ENCODE measurements at places on chromosomes 13 and 19.

DNA sequence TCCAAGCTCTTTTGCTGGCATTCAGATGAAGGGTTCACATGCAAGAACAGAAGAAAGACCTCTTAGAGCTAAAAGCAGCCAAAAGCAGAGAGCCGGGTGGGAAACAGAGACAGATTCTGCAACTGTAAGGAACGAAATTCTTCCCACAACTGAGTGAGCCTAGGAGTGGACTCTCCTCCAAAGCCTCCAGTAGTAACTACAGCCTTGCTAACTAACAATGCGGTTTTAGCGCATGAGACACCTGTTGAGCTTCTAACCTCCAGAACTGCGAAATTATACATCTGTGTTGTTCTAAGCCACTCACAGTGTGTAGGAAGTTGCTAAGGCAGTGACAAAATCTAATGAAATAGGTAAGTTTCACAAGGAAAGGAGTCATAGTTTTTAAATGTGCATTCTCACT, 98.1 kb upstream of the SLITRK1 start:
- DNase-seq = no peak

GRCh38 chr13:85819513-85819912, 20.3 kb upstream of the SLITRK6 start:
- DNase-seq = no peak

DNA sequence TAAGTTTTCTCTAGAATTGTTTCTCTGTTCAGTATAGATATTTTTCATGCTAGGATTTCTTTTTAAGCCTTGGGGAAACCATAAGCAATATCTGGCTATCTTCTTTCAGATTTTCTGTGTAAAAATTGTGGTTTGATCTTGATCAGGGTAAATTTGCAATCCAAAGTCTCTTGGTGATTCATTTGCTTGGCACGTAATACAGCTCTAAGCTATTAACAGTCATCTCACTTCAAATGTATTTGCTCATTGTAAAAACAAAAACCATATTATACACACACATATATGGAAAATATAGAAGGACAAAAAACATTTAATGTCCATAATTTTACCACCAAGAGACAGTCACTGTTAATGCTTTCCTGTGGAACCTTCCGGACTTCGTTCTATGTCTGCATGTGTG, 191.0 kb downstream of the SHISA2 start:
- peak; percentile 22 for DNase-seq

GRCh38 chr13:99256709-99257108, 1.5 kb downstream of the GPR18 start:
- no peak for DNase-seq

DNA sequence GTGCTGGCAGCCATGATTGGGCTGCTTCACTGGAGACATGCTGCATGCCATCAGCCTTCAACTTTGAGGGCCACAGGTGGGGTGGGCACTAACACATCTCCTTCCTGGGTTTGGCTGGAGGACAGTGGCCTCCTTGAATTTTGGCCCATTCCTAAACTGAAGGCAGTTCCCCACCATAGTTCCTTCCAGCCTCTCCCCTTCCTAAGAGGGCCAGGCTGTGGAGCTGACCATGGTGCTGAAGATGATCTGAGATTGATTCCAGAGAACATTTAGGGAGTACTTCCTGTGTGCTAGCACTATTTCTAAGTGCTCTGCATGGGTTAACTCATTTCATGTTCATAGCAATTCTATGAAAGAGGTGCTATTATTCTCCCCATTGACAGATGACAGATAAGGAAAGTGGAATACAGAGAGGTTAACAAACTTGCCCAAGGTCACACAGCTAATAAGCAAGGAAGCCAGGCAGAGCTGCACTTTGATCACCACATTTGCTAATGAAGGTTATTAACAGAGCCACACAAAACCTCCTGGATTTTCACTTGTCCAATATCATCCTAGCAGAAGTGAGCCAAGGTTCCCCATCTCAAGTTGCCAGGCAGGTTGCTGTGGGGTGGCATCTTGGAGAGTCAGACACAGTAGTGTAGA, 175.3 kb downstream of the ZIC5 start:
- DNase-seq = no peak

DNA sequence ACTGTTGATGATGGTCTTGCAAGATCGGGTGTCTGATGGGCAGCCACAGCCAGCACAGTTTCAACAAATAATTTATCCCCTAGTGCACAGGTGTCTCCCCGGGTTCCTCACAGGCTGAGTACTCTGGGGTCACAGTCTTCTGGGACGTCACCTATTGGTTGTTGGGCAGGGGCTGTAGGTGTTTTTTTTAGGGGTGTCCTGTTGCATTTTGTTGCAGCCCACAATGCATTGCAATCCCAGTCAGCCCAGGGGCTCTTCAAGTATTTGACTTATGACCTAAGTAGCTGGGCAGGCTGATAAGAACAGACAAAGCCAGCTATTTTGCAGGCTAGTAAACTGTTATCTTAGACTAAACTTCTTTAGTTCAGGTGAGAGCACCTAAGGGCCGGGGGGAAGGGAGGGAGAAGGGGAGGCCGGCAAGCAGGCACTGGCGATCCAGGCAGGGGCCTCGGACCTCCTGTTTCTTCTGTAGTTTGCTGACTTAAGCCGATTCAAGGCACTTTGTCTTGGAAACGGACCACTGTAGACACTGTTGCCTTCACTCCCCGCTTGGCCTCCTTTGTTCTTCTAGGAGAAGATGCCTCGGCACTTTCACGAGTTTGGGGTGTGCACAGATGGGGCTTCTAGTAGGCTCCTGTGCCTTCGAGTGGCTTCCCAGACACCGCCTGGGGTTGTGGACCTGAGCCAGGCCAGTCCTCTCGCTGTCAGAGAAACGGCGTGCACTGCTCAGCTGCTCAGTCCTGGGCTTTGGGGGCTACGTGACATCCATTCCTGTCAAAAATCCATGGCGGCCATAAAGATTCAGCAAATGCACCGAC, 33.9 kb upstream of the GRTP1 start:
- no peak for DNase-seq

- DNase-seq = no peak
Measured at GRCh38 chr13:50672025-50672424, 171.5 kb downstream of the DLEU7 start.

DNA sequence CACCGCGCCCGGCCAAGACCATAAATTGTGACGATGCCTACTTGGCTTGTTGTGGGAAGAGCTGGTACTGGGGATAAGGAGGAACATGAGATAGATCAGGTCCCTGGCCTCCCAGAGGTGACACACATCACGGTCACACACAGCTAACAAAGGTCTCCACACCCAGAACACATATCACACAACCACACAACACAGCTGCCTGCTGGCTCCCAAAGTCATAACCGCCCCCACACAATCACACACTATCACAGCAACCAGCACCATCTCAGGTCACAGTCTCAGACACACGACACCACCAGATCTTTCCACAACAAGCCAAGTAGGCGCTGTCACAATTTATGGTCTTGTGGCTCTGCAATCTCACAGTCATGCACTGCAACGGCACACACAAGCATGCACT, 5.7 kb downstream of the COL5A3 start:
- no peak for DNase-seq

DNA sequence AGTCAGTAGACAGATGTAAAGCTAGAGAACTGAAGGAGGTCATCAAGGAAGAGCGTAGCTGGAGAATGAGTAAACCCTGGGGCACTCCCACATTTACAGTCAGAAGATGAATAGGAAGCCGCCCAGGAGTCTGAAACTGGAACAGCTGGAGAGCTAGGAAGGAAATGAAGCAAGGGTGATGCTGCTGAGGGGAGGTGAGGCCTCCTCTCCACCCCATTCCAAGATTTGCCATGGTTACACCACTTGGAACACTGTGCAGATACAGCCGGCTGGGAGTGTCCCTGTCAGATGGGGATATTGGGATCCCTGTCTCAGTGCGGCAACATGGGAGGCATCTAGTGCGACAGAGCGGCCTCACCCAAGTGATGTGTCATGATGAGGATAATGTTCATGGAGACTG, 51.8 kb upstream of the GPI start:
- DNase-seq = peak; percentile 76

- no peak for DNase-seq
Measured at GRCh38 chr13:26706381-26706780, 54.2 kb downstream of the GPR12 start.

DNA sequence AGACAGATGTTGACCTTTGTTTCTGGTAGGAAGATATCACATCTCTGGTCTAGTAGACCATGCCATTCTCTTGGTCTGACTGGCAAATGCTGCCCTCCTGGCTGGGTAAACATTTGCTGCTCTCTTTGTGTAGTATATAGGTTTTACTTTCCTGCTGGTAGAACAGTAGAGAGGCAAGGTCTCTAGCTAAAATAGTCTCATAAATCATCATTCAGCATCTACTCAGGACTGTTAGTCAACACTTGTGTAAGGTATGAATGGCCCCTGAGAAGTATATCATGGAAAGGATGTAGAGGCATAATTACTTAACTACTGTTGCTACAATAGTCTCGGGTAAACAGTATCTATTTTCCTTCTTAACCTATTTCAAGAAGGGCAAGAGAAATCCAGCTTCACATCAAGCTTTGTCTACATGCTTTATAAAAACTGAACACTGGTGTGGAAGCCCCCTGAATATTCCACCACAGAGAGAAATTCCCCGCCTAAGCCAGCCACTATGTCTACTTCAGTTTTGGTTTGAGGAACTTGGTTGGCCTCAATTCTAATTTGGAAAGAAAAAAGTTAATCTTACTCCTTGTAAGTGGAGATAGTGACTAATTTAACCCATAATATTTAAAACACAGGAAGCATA, 18.4 kb upstream of the MYCBP2 start:
- no peak for DNase-seq

GRCh38 chr19:1058112-1058511, 8.9 kb upstream of the ARHGAP45 start:
- no peak for DNase-seq

- DNase-seq = no peak
Measured at GRCh38 chr13:38636073-38636472, 50.8 kb upstream of the FREM2 start.

DNA sequence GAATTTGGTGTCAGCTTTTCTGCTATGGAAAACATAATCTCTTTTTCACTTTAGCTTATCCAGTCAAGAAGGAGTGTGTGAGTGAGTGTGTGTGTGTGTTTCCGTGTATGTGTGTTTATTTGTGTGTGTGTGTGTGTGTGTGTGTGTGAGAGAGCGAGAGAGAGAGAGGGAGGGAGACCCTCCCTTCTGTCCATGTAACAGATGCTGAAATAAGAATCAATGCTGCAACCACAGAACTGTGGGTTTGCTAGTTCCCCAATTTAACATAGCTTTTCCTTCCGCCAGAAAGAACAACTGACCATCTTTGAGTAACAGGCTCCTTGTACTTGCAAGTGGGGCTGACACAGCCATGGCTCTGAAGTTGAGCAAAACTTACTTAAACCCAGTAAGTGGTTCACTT, 5.2 kb downstream of the LCP1 start:
- no peak for DNase-seq

GRCh38 chr13:91771229-91771628, 372.8 kb downstream of the GPC5 start:
- DNase-seq = no peak

DNA sequence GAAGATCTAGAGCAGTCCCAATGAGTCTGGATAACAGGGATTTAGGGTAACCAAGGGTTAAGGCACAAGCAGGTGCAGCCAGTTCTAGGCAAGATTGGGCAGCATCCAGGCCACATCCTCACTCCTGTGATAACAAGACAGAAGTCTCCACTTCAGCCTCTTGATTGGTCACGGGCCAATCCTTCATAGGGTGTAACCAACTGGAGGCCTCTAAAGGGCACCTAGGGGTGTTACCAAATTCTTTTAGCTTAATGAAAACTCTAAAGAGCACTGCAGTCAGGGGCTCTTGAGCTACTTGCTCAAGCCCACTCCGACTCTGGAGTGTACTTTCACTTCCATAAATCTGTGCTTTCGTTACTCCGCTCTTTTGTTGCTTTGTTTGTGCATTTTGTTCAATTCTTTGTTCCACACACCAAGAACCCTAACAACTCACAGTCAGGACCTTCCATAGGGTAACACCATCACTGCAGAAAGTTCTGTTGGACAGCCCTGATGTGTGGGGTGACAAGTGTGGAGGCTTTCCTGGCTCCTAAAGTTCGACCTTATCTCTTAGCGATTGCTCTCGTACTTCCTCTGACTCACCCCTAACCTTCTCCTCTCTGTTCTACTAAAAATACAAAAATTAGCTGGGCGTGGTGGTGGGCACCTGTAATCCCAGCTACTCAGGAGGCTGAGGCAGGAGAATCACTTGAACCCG, 36.1 kb downstream of the ZSWIM9 start:
- no peak for DNase-seq

DNA sequence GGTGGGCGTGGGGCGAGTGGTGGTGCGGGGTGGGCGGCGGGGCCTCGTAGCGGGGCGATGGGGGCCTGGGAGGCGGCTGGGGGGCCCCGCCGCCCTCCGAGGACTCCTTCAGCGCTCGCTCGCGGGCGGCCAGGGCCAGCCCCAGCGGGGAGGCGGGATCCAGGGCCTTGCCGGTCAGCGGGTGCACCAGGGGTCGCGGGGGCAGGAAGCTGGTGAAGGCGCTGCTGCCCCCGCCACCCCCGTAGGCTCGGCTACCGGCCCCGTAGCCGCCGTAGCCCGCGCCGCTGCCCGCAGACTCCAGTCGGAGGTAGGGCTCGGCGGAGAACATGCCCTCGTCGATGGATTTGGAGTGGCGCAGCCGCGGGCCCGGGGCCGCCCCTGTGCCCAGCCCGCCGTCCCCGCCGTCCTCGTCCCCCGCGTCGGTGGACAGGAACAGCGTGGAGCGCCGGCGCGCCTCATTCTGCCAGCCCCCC, 18.6 kb downstream of the C19orf81 start:
- DNase-seq = no peak

DNA sequence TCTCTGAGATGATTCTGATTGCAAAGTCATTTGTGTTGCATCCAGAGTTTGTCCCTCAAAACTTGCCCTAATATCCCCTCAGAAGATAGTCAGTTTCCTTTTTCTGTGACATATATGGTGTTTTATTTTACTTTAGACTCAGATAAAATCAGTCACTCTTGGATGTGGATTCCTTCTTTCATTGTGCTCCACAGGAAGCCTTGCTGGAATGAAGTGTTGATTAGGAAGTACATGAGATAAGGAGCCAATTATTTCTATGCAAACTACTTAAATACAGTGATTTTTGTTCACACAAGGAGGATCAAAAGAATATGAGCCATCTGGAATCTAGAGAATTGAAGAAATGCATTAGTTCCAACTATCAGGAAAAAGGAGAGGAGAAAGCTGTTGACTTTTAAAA, 107.6 kb upstream of the RXFP2 start:
- no peak for DNase-seq

Data from HS-5 (cell line).